Activated CD4-positive, alpha-beta T cell treated with anti-CD3 and anti-CD28 coated beads, Interleukin-2, amount 10 ng/mL, durations not matched to agents 7 days and 5 days (primary cell): ENCODE measurements at places on chromosomes 13 and 19. TPM values are rescaled to one million over a fixed set of nuclear protein-coding genes. Genes with fewer than 3 reads are reported as not detected.

GRCh38 chr13:21986602-21987001, 315.7 kb downstream of the FGF9 start:
- DNase-seq: no peak

GRCh38 chr19:47324502-47324901, 7.5 kb upstream of the C5AR2 start:
- DNase-seq: no peak

DNA sequence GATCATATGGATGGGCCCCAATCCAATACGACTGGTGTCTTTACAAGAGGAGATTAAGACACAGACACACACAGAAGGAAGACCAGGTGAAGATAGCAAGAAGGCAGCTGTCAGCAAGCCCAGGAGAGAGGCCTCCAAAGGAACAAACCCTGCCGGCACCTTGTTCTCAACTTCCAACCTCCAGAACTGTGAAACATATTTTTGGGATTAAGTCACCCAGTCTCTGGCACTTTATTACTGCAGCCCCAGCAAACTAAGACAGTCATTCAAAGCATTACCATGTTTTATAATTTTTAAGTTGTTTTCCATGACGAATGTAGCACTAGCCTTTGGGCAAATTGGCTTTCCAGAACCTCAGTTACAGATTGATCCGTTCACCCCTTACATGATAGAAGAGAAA, 11.3 kb downstream of the STARD13 start:
- DNase-seq: no peak

- no peak for DNase-seq
Observed at GRCh38 chr13:51276636-51277035, 54.4 kb downstream of the FAM124A start.

GRCh38 chr13:44664308-44664707, 88.2 kb upstream of the TSC22D1 start:
- no peak for DNase-seq

ZNF554 gene
- total RNA-seq: 4.1 TPM

SLC15A1 gene
- total RNA-seq: not detected

GRCh38 chr13:41639955-41640780, 182.8 kb downstream of the RGCC start:
- no peak for DNase-seq

DNA sequence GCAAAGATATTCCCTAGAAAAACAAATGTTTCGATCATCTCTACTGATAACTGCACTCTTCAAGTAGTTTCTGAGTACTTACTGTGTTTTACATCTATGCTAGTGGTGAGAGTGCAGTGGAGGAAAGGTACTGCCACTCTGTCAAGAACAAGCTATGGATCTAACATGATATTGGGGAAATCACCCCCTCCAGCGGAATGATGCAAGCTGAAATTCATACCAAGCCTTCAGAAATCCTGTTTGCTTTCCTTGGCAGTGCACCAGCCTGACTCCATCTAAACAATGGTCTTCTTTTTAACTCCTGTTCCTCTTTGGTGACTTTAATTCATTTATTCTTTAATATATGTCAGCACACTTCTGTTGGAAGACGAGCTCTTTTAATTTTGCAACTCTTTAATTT, 238.0 kb downstream of the PCDH9 start:
- no peak for DNase-seq

DNA sequence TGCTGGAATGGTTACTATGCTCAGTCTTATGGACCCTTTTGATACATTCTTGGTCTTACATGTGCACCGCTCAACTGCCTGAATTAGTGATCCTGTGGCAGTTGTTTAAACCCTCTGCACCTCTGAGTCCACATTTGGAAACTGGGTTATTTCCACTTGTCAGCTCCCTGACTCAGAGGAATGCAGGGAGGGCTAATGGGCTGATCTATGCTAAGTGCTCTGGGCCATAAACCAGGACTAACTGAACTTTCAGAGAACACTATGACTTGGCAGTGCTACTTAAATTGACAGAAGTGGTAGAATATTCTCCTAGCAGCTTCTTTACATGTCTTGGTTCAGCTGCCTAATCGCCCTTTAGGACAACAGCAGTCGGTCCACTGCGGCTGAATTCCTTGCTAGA, 26.8 kb upstream of the MED4 start:
- no peak for DNase-seq

SPRED3 gene
- 1.2 TPM for total RNA-seq

ZNF726 gene
- 14.8 TPM for total RNA-seq

NBEA gene
- total RNA-seq: 0.29 TPM

DNA sequence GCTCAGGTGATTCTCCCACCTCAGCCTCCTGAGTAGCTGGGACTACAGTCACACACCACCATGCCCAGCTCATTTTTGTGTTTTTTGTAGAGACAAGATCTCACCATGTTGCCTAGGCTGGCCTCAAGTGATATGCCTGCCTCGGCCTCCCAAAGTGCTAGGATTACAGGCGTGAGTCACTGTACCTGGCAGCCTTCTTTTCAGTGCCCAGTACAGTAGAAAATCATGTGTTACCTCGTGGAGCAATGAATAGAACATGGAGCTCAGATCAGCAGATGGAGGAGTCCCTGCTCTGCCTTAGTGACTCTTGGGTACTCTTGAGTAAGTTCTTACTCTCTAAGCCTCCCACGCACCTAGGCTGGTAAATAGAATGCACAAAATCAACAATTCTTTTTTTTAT, 44.7 kb downstream of the THSD1 start:
- no peak for DNase-seq

MEF2B gene
- 2.4 TPM for total RNA-seq

ATP5F1D gene
- total RNA-seq: 151 TPM

DNA sequence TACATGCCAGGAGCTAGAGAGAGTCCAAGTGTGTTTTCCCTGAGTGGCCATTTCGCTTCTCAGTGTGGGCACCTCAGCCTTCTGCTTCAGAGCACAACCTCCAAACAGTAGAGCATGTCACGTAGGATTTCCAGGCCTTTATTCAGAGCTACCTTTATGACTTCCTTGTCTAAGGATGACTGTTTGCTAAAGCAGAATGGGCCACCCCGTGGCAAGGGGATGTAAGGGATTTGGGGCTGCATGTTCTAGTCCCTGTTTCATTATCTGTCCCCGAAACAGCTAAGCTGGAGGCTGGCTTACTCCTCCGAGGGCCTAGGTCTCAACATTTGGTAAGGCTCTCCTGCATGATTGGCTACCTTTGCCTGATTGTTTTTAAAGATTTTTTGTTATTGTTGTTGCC, 6.0 kb downstream of the RNASEH2B start:
- peak; percentile 20 for DNase-seq

GRCh38 chr19:8585894-8586750, 8.9 kb upstream of the MYO1F start:
- DNase-seq: peak; percentile 70

P2RY11 gene
- 43.1 TPM for total RNA-seq

DNA sequence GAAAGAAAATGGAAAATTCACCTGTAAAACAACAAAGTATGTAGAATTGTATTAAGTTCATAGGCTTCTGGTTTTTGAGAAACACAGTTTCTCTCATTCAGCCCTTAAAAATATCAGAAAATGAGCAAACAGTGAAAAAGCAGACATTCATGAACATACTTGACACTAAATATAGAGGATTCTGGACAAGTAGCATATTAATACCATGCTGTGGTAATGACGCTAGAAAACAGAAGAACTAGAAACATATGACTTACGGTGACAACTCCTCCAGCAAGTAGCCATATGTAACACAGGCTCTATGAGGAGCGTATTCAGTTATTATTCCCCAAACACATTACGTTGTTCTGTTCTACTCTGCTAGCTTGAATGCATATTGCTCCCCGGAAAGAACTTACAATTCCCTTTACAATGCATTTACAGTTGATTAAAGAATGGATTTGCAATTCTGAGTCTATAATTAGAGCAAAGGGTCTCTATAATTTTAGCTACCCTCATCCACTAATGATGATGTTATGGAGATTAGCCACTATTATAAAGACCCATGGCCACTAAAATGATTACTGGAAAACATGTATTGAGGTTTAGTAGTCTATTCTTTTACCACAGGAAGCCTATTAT, 672.1 kb downstream of the EFNB2 start:
- no peak for DNase-seq

- DNase-seq: no peak
Observed at GRCh38 chr13:113928685-113929627, 44.9 kb downstream of the C13orf46 start.

TNFSF13B gene
- total RNA-seq: 12.7 TPM
